ENCODE measurements at places on chromosomes 11 and 22. TPM values are rescaled to one million over a fixed set of nuclear protein-coding genes. Genes with fewer than 3 reads are reported as not detected.

The ART5 gene
- 4.9 TPM for total RNA-seq

The YPEL1 gene
- 0.75 TPM for total RNA-seq

GRCh38 chr11:4882543-4882942 is 843 bp downstream of the OR51T1 start:
- DNase-seq: no peak

- DNase-seq: no peak
Measured at GRCh38 chr11:112156153-112156955, 7.5 kb downstream of the IL18 start.

- DNase-seq: no peak
Measured at GRCh38 chr22:45534339-45535192, 31.9 kb downstream of the FBLN1 start.

Measured in Caki2 (cell line).